ENCODE measurements at places on chromosomes 6 and 20. TPM values are rescaled to one million over a fixed set of nuclear protein-coding genes. Genes with fewer than 3 reads are reported as not detected.

DNA sequence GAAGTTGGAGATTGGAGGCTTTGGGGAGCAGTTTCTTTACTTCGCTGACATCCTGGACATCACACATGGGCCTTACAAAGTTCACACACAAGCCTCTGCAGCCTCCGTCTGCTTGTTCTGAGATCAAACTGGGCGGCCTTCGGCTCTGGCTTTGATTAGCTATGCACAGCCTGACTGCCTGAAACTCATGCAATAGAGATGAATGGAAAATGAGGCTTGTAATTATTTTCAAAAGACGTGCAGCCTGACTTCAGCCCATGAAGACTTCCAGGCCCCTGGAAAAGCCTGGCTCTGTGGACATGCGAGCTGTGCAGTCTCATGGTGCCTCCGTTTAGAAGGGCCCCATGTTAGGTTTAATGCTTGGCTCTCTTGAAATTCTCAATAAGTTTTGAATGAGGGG, 480.5 kb upstream of the SULF2 start:
- no peak for DNase-seq

DNA sequence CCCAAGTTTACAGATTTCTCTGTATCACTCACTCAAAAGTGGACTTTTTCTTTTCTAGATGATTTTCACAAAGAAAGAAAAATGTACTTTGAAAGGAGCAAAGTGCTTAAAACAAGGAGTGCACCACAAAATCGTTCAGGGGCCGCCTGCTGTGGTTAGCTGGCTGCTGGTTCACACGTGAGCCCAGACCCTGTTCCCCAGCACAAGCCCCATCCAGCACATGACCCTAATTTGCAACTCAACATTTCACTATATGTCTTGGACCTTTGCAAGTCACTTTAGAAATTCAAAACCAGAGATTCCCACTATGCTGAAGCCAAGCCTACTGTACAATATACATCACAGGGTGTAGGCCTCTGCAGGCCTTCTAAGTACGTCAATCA, 95.5 kb upstream of the NHSL1 start:
- no peak for DNase-seq

DNA sequence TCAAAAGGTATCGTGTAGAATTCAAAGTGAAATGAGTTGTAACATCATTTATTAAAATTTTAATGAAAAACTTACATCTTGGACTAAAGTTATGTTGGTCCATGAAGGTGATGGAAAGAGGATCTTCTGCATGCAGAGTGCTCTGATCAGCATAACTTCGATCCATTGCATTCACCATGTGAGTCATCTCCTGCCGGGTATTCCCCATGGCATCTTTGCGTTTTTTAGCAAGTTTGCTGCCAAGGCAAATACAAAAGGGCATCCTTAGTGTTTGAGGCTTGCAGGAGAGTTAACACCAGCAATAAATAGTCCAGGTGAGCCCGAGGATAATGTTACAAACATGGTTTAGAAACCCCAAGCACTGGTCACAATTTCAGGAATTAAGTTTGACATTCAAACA, 104.2 kb upstream of the THEMIS start:
- no peak for DNase-seq

DNA sequence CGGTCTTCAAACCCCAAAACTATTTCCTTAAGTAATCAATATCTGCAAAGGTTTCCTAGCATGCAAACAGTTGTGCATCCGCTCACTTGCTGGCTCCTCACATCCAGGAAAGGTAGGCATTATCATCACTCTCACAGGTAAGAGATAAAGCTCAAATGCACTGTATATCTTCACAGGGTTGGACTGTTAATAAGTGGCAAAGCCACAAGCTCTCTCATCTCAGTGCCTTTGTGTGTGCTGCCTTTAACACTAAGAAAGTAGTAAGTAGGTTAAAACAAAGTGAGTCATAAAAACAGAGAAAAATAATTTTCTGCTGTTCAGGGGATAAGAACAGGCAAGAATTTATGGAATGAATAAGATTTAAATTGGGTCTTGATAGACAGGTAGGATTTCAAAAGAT, 21.3 kb downstream of the MAN1A1 start:
- DNase-seq, result no peak

GRCh38 chr20:58084566-58084965, 143.9 kb downstream of the ANKRD60 start:
- peak; percentile 11 for DNase-seq

DNA sequence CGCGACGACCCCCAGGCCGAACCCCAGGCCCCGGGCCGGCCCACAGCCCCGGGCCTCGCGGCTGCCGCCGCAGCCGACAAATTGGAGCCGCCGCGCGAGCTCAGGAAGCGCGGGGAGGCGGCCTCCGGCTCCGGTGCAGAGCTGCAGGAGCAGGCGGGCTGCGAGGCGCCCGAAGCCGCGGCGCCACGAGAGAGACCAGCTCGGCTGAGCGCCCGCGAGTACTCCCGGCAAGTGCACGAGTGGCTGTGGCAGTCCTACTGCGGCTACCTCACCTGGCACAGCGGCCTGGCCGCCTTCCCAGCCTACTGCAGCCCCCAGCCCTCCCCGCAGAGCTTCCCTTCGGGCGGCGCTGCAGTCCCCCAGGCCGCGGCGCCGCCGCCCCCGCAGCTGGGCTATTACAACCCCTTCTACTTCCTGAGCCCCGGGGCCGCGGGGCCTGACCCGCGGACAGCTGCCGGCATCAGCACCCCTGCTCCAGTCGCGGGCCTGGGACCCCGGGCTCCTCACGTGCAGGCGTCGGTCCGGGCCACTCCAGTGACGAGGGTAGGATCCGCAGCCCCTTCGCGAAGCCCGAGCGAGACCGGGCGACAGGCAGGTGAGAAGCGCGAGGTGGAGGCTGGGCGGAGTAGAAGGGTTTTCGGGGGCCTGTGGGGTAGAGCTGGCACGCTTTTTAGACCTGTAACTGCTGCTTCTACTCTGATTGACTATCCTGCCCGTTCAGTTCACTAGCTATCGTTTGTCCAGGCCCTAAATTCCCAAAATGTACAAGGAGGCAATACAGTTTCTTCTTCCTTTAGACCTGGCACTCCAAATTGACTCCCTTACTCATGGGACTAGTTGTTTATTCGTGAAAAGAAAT, 654 bp downstream of the FAM8A1 start:
- no peak for DNase-seq

Gene OXT
- total RNA-seq, result not detected

Gene PERP
- 57.8 TPM for total RNA-seq

Gene SYNE1
- 160 TPM for total RNA-seq

Data from right atrium auricular region (tissue), 2 donors.